ENCODE measurements at places on chromosomes 2 and 18.
A peak's percentile ranks its signal among the peaks of the same experiment; 100 is the strongest.

DNA sequence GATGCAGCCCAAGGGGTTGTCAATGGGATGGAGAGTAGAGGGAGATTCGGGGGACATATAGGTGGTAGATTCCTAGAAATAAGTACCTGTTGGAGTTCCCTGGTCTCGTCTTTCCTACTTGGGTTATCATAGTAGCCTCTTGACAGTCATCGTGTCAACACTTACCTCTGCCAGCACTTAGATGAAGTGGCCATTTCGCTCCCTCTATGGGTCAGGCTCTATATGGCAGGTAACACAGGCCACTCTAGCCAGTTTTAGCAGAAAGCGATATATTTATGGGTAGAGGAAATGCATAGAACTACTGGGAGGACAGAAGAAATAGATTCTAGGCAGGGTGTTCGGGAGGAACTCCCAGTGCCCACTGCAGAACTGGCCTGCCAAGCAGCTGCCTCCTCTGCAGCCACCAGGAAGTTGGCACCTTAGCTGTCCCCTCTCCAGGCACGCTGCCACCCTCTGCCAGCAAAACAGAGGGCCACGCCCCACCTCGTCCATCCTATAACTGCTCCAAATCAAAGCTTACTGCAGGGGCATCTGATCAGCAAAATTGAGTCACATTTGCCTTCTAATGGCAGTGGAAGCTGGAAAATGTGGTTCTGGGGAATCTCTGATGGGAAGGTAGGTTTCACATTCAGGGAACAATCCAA is 181.3 kb downstream of the INSIG2 start:
- no peak overlapping the region for H3K27ac ChIP-seq
- H3K36me3 ChIP-seq: no peaks in the 10 kb centered on the region
- H3K4me3 ChIP-seq: no peak overlapping the region
- DNase-seq: no peak

DNA sequence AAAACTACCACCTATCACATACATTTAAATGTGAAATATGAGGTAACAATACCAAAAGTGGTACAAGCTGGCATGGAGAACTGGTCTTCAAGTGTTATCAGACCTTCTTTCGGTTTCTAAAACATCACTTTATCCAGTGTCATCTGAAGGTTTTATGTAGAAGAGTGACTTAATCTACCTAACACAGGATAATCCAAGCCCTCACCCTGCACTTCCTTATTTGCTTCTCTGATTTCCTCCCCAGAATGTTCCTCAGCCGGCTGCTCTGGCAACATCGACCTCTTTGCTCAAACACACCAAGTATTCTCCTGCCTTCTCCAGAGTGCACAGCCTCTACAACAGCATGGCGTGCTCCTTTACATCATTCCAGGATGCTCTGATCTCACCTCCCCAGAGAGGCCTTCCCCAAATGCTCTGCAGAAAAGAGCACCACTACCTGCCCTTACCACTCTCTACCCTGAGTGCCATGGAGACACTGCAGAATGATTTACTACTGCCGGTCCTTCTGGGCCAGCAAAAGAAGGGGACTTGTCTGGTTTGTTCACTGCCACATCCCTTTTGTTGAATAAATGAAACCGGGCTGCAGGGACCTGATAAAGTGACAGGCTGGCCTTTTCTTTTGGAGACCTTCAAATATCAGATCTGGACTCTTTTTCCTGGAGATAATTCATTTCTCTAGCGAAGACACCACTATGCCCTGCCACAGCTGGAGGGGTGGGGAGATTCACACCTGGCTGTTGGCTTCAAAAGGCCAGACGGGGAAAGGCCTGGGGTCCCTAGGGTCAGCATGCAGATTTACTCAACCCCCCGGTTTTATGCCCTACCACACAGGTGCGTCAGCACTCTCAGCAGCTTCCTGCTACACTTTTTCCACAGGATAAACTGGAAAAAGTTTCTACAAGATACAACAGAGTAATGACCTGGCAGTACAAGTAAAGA is 42.0 kb downstream of the TTR start:
- no peak for DNase-seq
- no peaks in the 10 kb centered on the region for H3K27me3 ChIP-seq
- H3K4me1 ChIP-seq: no peaks in the 10 kb centered on the region
- no peaks in the 10 kb centered on the region for H3K36me3 ChIP-seq

- H3K27ac ChIP-seq: no peak overlapping the region
- no peaks in the 10 kb centered on the region for H3K4me1 ChIP-seq
- no peaks in the 10 kb centered on the region for H3K27me3 ChIP-seq
- no peaks in the 10 kb centered on the region for H3K36me3 ChIP-seq
- DNase-seq: no peak
- H3K4me3 ChIP-seq: no peak overlapping the region
These were observed 54.3 kb upstream of the ITGA6 start for GRCh38 chr2:172373076-172373475.

- H3K36me3 ChIP-seq: no peaks in the 10 kb centered on the region
- H3K27ac ChIP-seq: no peak overlapping the region
- peaks cover 2% of the 10 kb centered on the region for H3K27me3 ChIP-seq
- peak; percentile 49 for DNase-seq
- peaks cover 8% of the 10 kb centered on the region for H3K4me1 ChIP-seq
These were observed 1.6 kb upstream of the EPC2 start for GRCh38 chr2:148642891-148643416.

- H3K4me1 ChIP-seq: no peaks in the 10 kb centered on the region
- DNase-seq: no peak
- no peak overlapping the region for H3K27ac ChIP-seq
- H3K36me3 ChIP-seq: no peaks in the 10 kb centered on the region
- no peaks in the 10 kb centered on the region for H3K27me3 ChIP-seq
These were observed 50.6 kb upstream of the SPRED2 start for GRCh38 chr2:65482971-65483370.

GRCh38 chr2:29876374-29876773 is 45.0 kb downstream of the ALK start:
- no peak overlapping the region for H3K27ac ChIP-seq
- H3K4me1 ChIP-seq: peaks cover 5% of the 10 kb centered on the region
- H3K27me3 ChIP-seq: no peaks in the 10 kb centered on the region
- H3K4me3 ChIP-seq: no peak overlapping the region

GRCh38 chr2:40178171-40178778 is 273.6 kb downstream of the SLC8A1 start:
- no peaks in the 10 kb centered on the region for H3K4me1 ChIP-seq
- no peak overlapping the region for H3K4me3 ChIP-seq
- H3K27ac ChIP-seq: no peak overlapping the region
- H3K27me3 ChIP-seq: no peaks in the 10 kb centered on the region
- DNase-seq: no peak
- H3K36me3 ChIP-seq: no peaks in the 10 kb centered on the region

DNA sequence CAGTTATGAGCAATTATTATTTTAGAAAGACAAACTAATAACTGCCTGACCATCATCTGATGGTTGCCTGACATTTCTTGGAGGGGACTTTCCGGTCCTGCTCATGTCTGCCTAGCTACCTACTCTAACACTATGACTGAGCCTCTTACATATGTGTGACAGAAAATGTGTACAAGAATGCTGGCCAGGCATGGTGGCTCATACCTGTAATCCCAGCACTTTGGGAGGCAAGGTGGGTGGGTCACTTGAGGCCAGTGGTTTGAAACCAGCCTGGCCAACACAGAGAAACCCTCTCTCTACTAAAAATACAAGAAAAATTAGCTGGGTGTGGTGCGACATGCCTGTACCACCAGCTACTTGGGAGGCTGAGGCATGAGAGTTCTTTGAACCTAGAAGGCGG is 666.3 kb downstream of the KCNJ3 start:
- H3K27ac ChIP-seq: no peak overlapping the region
- no peak for DNase-seq
- H3K36me3 ChIP-seq: no peaks in the 10 kb centered on the region
- H3K4me1 ChIP-seq: no peaks in the 10 kb centered on the region

- no peaks in the 10 kb centered on the region for H3K4me1 ChIP-seq
- H3K4me3 ChIP-seq: no peak overlapping the region
- H3K36me3 ChIP-seq: no peaks in the 10 kb centered on the region
- H3K27ac ChIP-seq: no peak overlapping the region
These were observed 198.3 kb upstream of the FIGN start for GRCh38 chr2:163934131-163934530.

DNA sequence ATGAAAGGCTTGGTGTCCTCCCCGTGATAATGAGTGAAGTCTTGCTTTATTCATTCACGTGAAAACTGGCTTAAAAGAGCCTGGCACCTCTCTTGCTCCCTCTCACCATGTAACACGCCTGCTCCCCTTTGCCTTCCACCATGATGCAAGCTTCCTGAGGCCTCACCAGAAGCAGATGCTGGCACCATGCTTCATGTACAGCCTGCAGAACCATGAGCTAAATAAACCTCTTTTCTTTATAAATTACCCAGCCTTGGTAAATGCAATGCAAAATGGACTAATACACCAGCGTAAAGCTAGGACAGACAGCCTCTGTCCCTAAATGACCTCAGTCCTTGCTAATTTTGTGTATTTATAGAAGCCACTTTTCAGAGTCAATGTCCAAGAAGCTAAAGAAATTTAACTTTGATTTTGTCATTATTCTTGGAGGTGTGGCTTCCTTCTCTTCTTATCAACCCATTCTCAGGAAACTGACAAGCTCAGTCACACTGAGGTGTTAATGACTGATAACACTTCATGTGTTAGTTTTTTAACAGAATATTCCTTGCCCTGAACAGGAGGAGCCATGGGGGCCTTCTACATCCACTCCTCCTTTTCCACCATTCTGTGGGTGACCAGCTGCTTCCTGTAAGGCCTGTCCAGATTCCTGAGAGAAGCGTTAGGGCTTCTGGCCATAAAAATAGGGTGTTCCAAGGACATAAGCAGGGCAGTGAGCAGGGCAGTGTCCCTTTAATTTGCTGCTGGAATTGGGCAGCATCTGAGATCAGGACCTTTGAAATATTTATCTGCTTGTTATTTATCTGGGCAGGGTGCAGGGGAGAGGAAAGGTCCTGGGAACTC is 38.0 kb upstream of the EPAS1 start:
- H3K4me3 ChIP-seq: no peak overlapping the region
- no peaks in the 10 kb centered on the region for H3K4me1 ChIP-seq

DNA sequence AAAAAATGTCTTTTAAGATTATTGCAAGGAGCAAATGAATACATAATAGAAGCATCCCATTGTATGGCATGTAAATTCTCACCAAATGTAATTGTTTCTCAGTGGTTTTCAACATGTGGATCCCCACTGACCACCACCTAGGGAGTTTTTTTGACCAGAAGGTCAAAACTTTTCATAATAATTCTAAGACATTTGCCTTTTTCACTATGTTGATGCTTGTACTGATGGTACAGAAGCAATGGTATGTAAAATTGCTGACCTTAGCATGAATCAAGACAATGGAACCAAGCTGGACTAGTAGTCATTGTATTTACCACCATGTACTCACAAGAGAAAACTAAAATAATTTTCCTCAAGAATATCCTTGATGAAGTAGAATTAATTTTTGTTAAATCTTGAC is 36.8 kb downstream of the RAB10 start:
- no peaks in the 10 kb centered on the region for H3K36me3 ChIP-seq
- H3K27ac ChIP-seq: no peak overlapping the region
- DNase-seq: no peak
- no peaks in the 10 kb centered on the region for H3K27me3 ChIP-seq
- H3K4me3 ChIP-seq: no peak overlapping the region

DNA sequence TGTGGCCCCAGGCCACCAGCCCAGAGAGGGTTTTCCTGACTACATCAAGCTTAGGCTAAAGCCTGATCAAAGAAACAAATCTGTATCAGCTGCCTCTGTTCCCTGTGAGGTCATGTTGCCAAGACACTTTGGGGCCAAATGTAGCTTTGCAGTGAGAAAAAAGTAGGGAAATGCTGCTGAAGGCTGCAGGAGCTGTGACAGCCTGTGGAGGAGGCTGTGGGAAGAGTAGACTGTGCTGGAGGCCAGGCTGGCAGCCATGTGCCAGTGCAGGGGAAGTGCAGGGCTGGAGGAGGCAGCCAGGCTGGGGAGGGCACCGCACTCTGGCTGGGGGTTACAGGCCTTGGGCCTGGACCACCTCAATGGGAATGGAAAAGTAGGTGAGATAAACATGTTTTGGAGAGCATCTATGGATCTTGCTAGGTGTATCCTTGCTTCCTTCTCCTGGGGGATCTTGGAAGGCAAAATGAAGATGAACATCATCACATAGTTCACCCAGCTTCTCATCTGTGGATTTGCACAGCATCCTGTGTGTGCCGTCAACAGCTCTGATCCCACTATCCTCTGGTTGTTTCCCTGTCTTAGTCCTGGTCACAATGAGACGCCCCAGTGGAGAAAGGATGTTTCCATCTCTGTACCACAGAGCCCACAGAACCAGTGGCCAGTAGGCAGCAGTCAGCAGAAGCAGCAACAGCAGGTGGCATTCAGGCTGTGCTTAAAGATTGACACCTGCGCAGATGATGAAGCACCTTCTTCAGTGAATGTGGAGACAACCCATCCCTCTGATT is 103.8 kb upstream of the COPS8 start:
- no peaks in the 10 kb centered on the region for H3K4me1 ChIP-seq
- DNase-seq: no peak
- H3K36me3 ChIP-seq: no peaks in the 10 kb centered on the region
- H3K27me3 ChIP-seq: peaks cover 4% of the 10 kb centered on the region

DNA sequence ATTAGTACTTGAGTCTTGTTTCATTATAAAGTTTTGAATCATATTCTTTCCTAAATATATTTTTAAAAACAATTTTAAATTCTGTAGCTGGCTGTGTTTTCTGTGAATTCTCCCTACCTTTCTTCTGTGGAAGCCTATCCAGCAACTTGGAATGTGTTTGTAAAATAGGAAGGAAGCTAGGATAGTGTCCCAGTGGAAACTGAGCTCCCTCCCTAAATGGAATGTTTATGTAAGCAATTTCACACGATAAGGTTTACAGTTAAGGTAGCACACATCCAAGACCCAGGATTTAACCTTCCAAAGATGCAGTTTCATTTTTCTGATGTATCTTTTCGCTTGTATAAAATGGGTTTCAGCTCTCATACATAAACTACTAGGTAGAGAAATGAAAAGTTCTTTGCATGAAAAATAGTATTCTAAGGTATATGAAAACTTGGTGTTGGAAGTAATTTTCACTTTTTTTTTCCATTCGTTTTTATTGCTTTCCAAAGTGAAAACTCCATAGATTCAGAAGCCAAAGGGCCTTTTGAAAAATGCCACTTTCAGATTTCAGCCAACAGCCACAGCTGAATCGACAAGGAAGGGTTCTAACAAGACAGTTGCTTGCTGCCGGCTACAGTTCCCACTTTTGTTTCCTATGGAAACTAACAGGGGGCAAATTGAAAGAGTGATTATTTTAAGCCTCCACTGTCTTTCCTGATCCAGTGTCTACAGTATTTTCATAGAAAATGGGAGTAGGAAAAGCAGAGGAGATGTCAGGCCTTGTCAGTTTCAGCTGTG is 405.1 kb upstream of the POU3F3 start:
- no peaks in the 10 kb centered on the region for H3K36me3 ChIP-seq
- no peaks in the 10 kb centered on the region for H3K4me1 ChIP-seq
- H3K4me3 ChIP-seq: no peak overlapping the region
- DNase-seq: no peak
- H3K27ac ChIP-seq: no peak overlapping the region
- no peaks in the 10 kb centered on the region for H3K27me3 ChIP-seq

- H3K4me1 ChIP-seq: no peaks in the 10 kb centered on the region
- no peak overlapping the region for H3K4me3 ChIP-seq
- H3K36me3 ChIP-seq: peaks cover 14% of the 10 kb centered on the region
- no peak overlapping the region for H3K27ac ChIP-seq
These were observed 64.0 kb downstream of the SLC39A10 start for GRCh38 chr2:195721042-195721441.

- DNase-seq: no peak
- H3K4me1 ChIP-seq: no peaks in the 10 kb centered on the region
- H3K27me3 ChIP-seq: no peaks in the 10 kb centered on the region
- peaks cover 11% of the 10 kb centered on the region for H3K36me3 ChIP-seq
- H3K4me3 ChIP-seq: no peak overlapping the region
- no peak overlapping the region for H3K27ac ChIP-seq
These were observed 127.1 kb downstream of the AGPS start for GRCh38 chr2:177519534-177520115.

- H3K36me3 ChIP-seq: no peaks in the 10 kb centered on the region
- no peak overlapping the region for H3K27ac ChIP-seq
These were observed 58.3 kb upstream of the NCOA1 start for GRCh38 chr2:24432735-24433134.
